ENCODE measurements at places on chromosomes 5 and 9.

DNA sequence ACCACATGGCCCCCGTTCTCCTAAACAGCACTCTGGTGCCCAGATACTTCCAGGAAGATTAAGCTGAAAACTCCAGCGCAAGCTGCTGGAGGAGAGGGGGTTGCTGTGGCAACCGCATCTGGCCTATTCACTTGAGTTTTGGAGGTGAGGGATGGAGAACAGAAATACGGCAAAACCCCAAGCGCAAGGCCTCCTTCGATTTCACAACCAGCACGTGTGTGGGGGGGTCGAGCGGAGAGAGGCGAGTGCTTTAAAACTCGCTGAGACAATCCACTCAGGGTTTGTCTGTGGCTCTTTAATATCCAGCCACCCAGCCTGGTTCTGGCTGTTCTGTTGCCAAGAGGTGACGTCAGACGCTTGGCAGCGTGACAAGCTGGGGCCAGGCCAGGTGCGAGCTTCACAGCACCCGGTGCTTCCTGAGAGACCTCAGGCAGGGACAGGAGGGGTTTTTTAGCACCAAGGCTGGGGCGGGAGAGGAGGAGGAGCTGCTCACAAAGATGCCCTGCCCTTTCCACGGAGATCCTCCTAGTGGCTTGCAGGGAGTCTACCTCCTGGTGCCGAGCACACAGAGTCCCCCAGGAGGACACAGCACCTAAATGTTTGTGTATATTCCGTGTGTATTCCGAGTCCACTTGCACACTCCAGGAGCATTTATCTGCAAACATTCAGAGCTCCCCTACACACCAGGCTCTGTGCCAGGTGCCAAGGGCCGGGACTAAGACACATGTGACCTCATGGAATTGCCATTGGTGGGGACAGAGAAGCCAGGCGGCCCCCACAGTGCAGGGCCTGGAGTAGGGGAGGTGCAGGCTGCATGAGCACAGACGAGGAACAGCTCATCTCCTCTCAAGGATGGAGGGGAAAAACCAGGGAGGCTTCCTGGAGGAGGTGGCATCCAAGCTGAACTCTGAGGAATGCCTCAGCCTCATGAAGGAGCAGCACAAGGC, 194.6 kb downstream of the OLFM1 start:
- DNase-seq, result no peak

- DNase-seq, result no peak
These were observed 213.2 kb downstream of the EPB41L4A start for GRCh38 chr5:112205846-112206245.

DNA sequence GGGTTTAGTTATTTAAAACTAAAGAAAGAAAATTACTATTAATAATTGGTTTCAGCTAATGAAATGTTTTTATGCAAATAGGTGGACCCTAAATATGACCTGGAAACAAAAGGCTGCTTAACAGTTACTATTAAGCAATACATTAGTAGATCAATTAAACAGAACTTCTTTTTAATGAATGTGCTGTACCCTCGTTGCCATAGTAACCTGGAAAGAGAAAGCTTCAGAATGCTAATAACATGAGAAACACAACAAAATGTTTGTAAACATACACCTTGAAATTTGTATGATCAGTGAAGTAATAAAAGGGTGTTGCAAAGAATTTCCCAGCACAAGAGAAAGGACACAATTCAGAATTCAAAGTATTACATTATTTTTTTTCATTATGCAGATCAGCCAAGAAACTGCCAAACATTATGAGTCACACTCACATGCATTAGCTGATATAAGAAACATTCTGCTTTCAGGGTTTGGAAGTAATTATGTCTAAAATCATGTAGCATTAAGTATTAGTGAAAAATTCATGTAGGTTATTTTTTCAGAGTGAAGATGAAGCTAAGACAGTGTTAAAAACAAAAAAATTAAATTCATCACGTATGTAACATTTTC, 348.3 kb downstream of the ISL1 start:
- DNase-seq, result no peak

DNA sequence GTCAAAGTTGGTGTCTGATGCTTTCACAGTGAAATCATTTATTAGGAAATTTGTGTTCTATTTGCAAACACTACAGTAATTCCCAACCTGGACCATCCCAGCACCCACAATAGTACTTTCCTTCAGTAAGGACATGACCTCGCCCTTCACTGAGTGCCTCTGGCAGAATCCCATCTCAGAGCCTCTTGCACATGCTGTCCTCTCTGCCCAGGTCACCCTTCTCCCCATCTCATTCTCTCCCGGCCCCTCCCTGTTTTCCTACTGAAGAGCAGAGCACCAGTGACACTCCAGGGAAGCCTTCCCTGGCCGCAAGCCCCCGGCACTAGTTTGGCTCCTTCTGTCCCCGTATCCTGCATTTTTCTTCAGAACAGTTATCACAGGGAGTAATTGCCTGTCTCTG, 220.4 kb downstream of the MAPKAP1 start:
- DNase-seq, result no peak

DNA sequence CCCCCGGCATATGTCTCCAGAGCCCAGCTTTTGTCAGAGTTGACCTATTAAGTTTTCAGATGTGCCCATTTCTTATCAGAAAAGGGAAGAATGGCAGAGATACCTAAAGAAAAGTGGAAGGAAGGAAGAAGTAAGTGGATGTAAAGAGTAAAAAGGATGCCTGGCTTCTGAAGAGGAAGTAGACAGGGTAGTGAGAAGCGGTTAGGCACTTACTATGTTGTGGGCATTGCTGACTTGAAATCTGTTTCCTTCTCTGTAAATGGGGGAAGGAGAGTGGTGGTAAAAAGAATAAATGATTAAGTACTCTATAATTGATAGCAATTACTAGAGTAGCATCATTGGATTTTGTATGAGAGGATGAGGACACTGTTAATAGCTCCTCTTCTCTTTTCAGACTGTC, 9.9 kb downstream of the ANP32B start:
- DNase-seq, result peak; percentile 18

- no peak for DNase-seq
These were observed 32.6 kb downstream of the MAPK9 start for GRCh38 chr5:180259260-180259611.

- DNase-seq, result no peak
These were observed 15.8 kb upstream of the FCN2 start for GRCh38 chr9:134864821-134865190.

GRCh38 chr9:9942764-9943424, 669.9 kb downstream of the PTPRD start:
- peak; percentile 66 for DNase-seq

DNA sequence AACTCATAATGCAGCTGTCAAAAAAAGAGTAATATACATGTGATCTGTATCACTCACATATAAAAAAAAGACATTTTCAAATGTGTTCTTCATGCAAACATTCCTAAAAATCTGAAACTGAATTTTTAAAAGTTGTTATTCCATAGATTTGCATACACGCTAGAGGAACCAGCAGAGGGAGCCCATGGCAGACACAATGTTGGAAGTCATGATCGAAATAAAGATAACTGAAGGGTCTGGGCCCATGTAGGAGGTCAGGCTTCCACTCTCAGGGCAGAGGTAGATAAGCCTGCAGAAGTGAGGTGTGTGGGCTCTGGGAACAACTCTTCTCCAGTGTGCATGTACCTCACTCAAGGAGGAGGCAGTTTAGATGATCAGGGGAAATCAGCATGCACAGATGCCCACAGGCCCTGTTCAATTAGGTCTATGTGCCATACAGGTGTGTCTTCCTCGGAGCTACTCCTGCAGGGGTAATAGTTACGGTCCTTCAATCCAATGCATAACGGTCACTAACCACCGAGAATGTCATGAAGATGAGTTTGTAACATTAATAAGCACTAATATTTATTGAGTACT, 208.6 kb downstream of the EPB41L4A start:
- DNase-seq, result peak; percentile 33

DNA sequence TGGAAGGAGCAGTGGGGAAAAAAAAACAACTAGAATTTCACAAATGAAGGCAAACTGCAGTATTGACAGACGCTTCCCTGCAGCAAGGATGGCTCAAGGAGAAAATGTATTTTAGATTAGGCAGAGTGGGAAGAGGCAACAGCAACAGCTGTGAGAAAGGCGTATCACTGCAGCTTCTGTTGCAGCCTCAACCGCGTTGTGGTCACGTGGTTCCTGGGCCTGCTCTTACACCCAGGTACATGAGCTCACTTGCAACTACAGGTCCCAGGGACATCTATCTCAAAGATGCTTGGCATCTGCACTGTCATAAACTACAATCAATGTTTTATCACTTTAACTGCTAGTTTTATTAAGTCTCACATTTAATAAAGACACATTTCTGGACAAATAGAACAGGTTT, 36.0 kb upstream of the GOLM1 start:
- no peak for DNase-seq

DNA sequence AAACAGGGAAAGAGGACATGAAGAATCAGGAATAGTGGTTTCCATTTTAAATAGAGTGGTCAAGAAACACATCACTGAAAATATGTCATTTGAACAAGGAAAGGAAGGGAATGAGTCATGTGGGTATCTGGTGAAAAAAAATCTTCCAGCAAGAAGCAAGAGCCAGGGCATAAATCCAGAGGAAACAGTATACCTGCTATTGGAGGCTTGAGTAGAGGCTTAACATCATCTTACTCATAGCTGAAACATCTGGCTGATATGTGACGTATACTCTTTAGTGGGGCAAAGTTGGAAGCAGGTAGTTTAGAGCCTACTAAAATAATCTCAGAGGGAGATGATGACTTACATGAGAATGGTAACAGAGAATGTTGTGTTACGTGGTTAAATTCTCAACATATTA, 517.2 kb downstream of the CAAP1 start:
- DNase-seq, result no peak

DNA sequence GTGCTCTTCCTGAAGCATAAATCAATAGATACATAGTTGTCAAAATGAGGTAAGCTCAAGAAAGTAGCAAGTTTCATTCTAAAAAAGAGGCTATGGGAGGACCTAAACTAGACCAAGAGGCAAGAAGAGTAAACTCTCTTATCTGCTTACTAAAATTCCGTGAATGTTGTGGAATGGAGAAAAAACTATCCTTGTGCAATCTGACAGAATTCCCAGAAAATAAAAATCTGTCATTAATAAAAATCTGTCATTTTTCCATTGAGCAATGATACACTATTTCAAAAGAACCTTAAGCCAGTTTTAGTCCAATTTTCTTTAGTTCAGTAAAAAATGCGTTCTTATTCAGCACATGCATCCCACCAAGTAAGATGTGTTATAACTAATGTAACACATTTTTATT, 15.9 kb upstream of the FANCC start:
- no peak for DNase-seq

DNA sequence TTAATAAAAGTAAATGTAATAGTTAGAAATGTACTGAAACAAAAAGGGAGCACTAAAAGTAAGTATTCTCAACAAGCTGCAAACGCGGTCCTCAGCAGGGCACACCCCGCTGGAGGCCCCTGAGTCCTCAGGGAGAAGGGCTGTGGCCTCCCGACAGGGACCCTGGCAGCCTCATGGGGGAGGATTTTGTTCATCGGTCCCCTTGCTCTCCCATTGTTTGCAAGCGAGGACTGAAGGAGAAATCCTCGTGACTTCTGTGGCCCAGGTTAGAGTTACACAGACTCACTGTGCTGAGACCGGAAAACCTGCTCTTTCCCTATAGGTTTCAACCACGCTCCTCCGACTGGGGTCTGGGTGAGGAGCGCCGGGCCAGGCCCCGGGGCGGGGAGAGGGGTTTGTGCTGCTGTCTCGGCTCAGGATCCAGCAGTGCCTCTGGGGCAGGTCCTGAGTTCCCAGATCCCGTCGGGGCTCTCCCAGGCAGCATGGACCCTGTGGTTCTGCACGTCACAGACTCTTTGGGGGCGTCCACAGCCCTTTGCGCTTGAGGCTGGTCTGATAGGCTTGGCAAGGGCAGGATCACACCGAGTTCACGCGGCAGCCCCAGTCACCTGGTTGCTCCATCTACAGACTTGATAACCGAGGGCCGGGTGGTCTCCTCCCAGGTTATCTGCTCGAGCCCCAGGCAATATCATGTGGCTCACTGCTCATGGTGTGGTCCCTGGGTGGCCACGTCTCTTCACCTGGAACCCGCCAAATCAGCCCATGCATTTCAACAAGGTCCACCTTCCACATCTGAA, 38.8 kb downstream of the MRPL36 start:
- no peak for DNase-seq

DNA sequence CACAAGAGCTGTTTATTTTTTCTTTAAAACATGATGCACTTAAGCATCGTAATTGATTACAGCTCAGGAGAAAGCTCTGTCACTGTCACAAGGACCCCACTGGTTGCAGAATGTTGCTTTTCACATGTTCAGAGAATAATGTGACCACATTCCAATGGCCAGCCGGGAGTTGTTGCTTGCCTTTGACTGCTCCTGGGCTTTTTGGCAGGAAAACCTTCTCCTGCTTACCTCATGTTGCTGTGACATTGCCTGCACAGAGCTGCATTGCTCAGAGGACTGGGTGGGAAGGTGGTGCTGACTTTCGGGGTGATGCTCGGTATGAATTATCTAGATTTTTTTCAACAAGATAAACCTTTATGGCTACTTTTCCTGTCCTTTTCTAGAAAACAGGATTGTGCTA, 88.2 kb downstream of the PALM2AKAP2 start:
- no peak for DNase-seq

DNA sequence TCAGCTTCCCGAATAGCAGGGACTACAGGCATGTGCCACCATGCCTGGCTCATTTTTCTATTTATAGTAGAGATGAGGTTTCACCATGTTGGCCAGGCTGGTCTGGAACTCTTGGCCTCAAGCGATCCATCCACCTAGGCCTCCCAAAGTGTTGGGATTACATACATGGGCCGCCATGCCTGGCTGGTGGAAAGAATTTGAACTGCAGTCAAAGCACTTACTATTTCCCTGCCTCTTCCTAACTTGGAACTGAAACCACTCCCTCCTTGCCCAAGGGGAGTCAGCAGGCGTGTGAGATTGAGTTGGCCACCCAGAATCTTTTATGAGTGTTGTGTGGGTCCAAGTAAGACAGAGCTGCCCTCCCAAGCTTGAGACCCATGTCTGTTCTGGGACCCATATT, 86.1 kb upstream of the PTPN3 start:
- no peak for DNase-seq

DNA sequence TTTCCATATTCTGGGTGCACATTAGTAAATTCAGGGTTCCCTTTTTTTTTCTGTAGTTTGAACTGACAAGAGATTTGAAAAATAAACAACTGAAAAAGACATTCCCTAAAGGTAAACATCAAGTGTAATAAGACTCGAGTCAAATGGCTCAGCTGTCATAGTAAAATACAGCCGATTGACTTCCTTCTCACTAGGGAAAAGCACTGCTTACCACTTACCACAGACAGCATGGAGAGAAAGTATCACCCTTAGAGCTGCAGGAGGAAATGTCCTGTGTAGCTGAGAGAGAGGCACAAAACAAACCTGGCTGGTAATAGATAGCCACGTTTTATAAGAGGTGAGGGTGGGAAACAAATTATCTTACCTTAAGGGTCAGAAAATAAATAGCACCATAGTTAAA, 12.1 kb upstream of the DMAC1 start:
- DNase-seq, result no peak

Data from suppressor macrophage treated with lipopolysaccharide for 1 hour (primary cell).